Muscle of back (tissue), 13 donors: ENCODE measurements at places on chromosomes 3 and 15.

DNA sequence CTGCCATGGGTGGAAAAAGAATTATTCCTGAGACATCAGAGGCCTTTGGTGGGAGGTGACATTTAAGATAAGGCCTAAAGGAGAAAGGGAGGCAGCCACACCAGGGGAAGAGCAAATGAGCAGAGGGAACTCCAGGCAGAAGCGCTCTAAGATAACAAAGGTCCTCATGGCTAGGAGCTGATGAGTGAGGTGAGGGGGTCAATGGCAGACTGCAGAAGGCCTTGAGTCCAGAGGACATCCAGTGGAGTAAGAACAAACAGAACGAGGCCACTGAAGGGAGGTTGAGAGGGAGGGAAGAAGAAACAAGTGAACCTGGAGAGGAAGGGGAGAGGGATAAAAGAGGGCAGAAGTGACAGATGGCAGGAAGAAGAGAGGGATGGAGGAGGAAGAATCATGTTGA lies 97.3 kb downstream of the CTNNB1 start:
- no peak for DNase-seq

GRCh38 chr15:77599899-77600298 lies 32.8 kb downstream of the LINGO1 start:
- DNase-seq: peak; percentile 56

DNA sequence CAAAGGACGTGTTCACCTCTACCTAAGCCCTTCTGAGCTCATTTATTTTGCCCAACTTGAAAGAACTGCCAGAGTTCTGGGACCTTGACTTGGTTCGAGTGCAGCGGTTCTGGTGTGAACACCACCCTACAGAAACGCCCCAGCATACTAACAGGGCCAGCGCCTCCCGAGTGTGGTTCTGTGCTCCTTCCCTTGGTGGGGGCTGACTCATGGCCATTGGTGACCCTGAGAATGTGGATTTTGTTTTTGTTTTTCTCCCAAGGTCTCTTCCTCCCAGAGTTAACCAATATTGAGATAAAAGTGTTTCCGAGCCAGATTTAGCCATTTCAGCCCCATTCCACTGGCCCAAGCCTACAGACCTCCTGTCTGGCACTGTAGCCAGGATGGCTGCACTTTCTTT lies 27.9 kb downstream of the SEMA7A start:
- DNase-seq: no peak

DNA sequence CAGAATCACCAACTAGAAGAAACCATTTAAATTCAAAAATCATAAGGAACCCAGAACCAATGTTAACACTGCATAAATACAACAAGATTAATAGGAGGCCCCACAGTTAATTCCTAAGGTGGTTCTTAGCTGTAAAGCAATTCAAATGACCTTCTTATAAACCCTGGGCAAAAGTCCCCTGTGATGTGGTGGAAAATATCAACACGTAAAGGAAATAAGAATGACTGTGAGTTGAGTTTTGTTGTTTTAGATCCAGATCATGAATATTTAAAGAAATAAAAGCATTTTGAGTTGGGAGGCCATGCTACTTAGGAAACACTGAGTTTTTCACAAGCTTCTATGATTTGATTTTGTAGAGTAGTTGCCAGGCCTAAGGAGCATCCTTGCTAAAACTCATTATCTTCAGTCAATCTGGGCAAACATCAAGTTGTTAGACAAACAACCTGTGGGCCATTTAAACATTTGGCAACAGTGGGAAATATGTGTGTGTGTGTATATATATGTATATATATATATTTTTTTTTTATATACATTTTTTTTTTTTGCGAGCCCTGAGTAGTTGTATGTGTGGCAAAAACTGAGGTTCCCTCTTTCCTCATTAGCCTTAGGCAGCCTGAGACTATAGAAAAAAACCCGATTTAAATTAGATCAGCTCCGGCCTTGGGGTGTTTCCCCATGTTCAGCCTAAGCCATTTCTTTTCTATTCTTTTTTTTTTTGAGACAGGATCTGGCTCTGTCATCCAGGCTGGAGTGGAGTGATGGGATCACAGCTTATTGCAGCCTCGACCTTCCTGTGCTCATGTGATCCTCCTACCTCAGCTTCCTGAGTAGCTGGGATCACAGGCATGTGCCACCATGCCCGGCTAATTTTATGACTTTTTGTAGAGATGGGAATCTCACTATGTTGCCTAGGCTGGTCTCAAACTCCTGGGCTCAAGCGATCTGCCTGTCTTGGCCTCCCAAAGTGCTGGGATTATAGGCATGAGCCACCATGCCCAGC lies 8.0 kb upstream of the PXK start:
- no peak for DNase-seq

DNA sequence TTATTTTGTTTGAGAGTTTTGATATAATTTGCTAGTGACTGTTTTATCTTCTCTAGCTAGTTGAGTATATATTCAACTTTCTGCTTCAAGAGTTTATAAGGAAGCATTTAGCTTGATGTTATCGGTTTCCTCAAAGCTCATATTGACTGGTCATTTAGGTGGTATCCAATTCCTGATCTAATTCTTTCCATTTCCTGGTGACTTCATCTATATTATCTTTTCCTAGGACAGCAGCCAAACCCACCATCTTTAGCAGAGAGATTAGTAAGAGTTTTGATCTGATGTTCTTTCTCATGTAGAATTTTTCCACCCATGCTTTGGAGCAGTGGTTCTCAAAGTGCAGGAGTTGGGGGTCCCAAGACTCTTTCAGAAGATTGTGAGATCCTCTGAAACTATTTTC lies 148.6 kb upstream of the STT3B start:
- no peak for DNase-seq
